ENCODE measurements at places on chromosomes 12 and 14.

DNA sequence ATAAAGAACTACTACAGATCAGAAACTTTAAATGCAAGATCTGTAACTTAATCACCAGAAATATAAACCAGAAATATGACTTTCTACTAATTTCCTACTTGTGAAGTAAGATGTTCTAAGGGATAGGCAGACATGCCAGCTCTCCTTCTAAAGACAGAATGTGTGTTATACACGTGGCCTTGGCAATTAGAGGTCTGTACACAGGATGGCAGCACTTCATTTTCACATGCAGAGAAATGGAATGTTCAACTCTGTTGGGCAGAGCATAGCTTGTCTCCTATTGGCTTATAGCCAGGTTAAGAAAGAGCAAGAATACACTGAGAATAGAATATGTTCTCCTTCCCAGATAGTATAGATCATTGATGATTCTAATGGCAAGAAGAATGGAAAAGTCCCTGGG is 403.8 kb downstream of the DAD1 start:
- DNase-seq = peak; percentile 42

DNA sequence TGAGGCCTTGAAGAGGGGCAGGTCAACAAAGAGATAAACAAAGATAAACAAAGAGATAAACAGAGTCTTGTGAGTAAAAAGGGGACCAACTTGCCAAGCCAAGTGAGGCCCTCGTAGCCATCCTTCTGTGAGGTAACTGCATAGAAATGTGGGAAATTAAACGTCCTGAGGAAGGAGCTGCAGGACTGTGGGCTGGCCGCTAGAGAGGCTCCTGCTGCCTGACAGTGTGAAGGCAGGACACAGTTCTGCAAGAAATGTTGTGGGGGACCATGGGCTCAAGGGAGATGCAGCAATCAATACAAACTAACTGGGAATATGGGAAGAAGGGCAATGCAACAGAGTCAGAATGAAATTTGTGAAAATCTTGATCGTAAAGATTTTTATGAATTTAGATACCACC is 91.9 kb downstream of the SLC8A3 start:
- DNase-seq = no peak

DNA sequence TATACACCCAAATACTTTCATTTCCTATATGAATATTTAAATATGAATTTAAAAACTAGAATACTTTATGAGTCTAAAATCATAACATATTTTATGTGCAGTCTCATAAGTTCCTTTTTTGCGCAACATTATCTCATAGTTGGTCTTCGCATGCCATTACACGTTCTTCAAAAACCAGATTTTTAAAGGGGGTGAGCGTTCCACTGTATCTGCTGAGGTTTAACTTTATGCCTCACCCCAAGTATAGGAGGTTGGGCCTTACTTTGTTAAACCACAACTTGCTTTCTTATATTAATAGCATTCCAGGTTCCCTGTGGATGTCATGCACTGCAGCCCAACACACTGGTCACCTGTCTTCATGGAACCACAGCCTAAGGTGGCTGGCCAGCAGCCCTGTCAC is 118.6 kb downstream of the APAF1 start:
- DNase-seq = no peak

DNA sequence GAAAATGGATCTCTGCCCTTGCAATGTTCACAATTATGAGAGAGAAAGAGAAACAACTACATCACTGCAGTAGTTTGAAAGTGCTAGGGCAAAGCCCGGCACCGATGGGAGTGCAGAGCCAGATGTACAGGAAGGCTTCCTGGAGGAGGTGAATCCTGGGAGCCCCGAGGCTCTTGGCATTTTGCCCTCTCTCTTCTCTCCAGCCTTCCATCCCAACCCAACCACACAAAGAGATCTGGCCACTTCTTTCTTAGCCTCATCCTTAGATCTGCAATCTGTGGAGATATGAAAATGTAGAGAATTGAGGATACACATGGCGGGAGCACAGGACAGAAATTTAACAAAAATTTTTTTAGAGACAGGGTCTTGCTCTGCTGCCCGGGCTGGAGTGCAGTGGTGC is 3.3 kb upstream of the PAPLN start:
- DNase-seq = no peak

DNA sequence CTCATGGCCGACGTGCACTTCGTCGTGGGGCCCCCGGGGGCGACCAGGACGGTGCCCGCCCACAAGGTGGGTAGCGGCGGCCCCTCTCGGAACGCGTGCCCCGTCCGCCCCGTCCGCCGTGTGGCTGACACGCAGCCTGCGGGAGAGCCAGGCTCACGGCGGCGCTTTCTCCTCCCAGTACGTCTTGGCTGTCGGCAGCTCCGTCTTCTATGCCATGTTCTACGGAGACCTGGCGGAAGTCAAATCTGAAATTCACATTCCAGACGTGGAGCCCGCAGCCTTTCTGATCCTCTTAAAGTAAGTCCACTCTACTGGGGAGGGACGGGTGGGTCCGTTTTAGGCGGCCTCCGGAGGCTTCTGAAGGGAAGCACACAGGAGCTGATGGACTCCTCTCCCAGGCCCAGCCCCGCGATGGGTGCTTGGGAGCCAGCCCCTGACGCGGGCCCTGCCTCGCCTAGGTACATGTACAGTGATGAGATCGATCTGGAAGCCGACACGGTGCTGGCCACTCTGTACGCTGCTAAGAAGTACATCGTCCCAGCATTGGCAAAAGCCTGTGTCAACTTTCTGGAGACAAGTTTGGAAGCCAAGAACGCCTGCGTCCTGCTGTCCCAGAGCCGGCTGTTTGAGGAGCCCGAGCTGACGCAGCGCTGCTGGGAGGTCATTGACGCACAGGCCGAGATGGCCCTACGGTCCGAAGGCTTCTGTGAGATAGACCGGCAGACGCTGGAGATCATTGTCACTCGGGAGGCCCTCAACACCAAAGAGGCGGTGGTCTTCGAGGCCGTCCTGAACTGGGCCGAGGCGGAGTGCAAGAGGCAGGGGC is 1.1 kb downstream of the BTBD6 start:
- DNase-seq = no peak

GRCh38 chr12:68280240-68280639 is 26.8 kb upstream of the IL22 start:
- no peak for DNase-seq

GRCh38 chr14:34770901-34771300 is 56.5 kb upstream of the CFL2 start:
- no peak for DNase-seq

GRCh38 chr12:115337693-115338543 is 653.9 kb upstream of the TBX3 start:
- peak; percentile 36 for DNase-seq

DNA sequence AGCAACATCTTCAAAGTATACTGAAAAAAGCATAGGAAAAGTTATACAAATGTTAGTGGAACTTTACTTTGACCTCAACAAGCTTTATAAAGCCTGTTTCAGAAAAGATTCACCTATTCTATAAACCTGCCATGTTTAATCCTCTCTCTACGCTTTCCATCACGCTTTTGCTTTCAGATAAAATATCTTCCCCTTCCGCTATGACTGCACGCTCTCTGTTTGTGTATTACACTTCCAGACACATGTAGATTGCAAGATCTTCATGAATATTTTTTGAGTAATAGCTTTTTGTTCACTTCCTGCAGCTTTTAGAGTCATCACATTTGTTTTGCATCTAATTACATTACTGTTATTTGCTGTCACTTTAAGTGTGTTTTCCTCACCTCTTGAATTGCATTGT is 271.4 kb downstream of the RASSF9 start:
- DNase-seq = no peak

DNA sequence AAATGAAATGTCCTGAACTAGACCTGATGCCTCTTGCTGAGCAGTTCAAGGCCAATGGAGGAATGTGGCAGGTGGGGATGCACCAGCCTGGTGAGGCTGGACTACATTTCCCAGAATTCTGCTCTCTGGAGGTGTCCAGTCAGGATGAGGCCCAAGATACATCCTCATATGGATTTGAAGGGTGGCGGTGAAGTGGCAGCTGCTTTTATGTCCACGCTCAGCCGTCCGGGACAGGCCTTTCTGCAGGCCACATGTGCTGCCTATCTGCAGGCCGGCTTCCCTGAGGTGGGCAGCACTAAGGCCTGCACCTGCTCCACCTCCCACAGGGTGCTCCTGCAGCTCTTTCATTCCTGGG is 230.2 kb downstream of the BCL11B start:
- no peak for DNase-seq

GRCh38 chr12:127539226-127539858 is 727.6 kb upstream of the TMEM132C start:
- DNase-seq = no peak

DNA sequence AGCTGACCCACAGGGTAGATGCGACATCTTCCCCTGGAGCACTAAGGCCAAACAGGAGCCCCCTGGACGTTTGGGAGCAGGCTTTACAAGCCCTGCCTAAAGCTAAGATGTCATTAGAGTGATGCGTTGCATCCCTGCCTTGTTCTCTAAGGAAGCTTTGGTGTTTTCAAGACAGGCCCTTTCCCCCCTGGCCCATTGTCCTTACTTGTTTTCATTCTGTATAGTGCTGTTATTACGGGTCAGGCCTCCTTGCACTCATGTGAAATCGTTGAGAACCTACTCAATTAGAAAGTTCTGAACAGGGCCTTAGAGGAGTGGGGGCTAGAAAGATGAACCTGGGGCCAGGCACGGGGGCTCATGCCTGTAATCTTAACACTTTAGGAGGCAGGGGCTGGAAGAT is 1.7 kb upstream of the PRKCH start:
- no peak for DNase-seq

DNA sequence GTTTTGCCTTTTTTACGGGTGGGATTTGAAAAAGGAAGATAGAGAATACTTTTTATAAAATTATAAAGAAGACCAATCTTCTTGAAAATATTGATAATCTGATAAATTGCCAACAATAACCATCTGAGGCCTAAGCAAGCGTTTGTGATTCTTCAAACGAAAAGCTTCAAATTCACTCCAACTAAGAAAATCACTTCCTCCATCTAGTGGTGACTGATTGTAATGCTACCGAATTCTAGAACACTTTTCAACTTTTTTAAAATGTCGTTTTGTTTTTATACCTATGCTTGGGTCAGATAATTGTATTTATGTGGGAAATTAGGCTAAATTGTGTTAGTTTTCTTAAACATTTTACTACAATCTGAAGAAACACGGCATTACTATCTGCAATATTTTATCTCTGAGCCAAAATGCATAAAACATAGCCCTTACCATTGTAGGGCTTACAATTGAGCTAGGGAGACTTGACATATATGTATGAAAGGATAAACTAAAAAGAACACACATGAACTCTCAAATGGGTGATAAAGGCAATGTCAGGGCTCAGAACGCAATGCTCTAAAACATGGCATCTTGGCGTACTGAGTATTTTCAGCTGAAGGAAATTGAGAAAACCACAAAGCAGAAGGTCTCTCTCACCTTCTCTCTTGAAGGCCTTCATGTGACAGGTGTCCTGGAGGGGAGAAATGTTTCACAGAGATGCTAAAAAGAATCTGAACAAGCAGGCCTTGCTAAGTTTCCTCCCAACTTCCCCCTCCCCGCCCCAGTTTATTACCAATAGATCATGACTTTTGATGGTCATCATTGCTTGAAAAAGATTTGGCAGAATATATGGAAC is 36.8 kb upstream of the G2E3 start:
- peak; percentile 50 for DNase-seq

GRCh38 chr12:118015944-118016343 is 559 bp upstream of the RFC5 start:
- DNase-seq = no peak

- no peak for DNase-seq
These were observed 30.2 kb downstream of the OSBPL8 start for GRCh38 chr12:76529226-76529918.

GRCh38 chr14:45065956-45066355 is 18.0 kb upstream of the PRPF39 start:
- DNase-seq = no peak

DNA sequence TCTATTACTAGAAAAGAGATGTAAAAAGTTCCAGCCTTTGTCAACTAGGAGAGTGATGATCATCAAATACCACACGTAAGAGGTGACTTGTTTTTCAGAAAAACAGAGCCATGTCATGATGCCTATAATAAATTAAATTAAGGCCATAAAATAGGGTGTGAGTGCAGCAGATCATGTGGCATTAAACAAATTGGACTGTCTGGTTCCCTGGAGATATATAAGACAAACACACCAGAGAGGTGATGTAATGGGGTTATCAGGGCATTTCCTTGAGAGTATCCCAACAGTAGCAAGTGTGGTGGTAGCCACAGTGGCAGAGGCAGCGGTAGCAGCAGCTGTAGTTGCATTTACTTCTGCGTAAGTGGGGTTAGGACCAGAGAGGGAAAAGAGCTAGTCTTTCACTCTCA is 14.6 kb upstream of the GALNT6 start:
- no peak for DNase-seq

GRCh38 chr12:92658611-92659010 is 44.2 kb upstream of the PLEKHG7 start:
- no peak for DNase-seq

DNA sequence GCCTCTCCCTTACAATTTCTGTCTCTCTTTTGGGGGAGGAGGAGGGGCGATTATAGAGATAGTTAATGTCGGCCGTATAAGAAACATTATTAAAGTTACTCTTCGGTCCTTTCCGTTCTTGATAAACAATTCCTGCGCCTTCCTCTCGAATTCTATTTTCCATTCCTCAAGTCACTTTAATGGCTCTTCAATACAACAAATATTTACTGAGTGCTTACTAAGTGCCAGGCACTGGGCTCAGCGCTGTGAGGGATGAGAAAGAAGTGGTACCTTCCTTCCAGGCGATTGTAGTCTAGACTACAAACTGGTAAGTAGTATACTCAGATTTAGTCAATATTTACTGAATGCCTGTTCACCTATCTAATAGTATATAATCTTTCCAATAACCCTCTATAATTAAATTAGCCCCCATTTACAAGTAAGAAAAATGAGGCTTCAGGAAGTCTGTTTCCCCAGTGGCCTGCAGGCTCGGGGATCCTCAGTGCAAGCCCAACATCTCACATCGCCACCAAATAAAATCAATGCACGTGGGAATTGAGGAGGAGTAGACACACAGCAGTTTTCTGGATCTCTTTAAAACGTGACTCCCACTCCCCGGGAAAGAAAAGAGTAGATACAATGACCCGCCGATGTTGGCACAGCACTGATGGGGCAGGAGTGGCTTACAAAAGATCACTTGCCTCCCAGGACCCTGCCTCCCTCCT is 589 bp upstream of the ZNF219 start:
- peak; percentile 14 for DNase-seq

DNA sequence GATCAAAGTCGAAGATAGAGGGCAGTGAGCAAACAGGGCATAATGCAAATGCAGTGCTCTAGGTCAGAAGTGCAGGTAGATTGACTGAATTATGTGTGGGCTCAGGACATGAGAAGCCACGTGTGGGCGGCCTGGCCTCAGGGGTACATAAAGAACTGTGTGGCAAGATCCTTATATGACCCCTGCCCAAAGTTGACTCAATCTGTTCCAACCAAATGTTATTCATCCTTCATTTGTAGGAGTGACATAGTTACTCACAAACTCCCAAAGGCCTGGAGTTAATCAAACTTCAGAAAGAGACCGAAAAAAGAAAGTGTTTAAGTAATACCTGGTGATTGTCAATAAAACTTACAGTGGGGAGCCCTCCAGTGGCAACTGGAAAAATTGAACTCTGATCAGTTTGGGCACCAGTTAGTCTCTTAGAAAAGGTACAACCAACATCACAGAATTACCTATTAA is 150.4 kb upstream of the FAR2 start:
- DNase-seq = peak; percentile 10

- peak; percentile 82 for DNase-seq
These were observed 545 bp downstream of the YARS2 start for GRCh38 chr12:32755051-32755653.

Data from kidney glomerular epithelial cell (primary cell).